Activated CD8-positive, alpha-beta T cell treated with anti-CD3 and anti-CD28 coated beads for 36 hours (primary cell): ENCODE measurements at places on chromosomes 11 and 22. TPM values are rescaled to one million over a fixed set of nuclear protein-coding genes. Genes with fewer than 3 reads are reported as not detected.

Gene VSIG10L2
- total RNA-seq, result not detected

- DNase-seq, result no peak
Measured at GRCh38 chr11:1238767-1239595, 16.1 kb downstream of the MUC5B start.

- no peak for DNase-seq
Measured at GRCh38 chr22:29327089-29327764, 11.7 kb upstream of the RASL10A start.

GRCh38 chr22:48752451-48753380 lies 1075.0 kb downstream of the BRD1 start:
- no peak for DNase-seq
